ENCODE measurements at places on chromosomes 13 and 19. TPM values are rescaled to one million over a fixed set of nuclear protein-coding genes. Genes with fewer than 3 reads are reported as not detected.

TMPRSS9 gene
- 0.33 TPM for total RNA-seq

- H3K36me3 ChIP-seq = peaks cover 4% of the 10 kb centered on the region
- H3K27ac ChIP-seq = peak overlapping the region; percentile 93
- peaks cover 28% of the 10 kb centered on the region for H3K4me1 ChIP-seq
- peak overlapping the region; percentile 26 for H3K4me3 ChIP-seq
- DNase-seq = peak; percentile 56
- no peaks in the 10 kb centered on the region for H3K27me3 ChIP-seq
Measured at GRCh38 chr13:24271601-24272451, 37.6 kb upstream of the C1QTNF9 start.

- H3K36me3 ChIP-seq = peaks cover 39% of the 10 kb centered on the region
- H3K27me3 ChIP-seq = no peaks in the 10 kb centered on the region
- H3K4me3 ChIP-seq = no peak within 1 kb of the TSS
- no peak within 1 kb of the TSS for H3K27ac ChIP-seq
Measured at GRCh38 chr19:3771906-3772455, at the start of gene RAX2. RAX2 (minus strand) TSS chr19:3772228; CDS start chr19:3771742, 486 bp downstream.

GRCh38 chr13:46553886-46554858 lies 1.2 kb downstream of the LRCH1 start:
- peaks cover 19% of the 10 kb centered on the region for H3K4me1 ChIP-seq
- peak; percentile 81 for DNase-seq
- no peaks in the 10 kb centered on the region for H3K27me3 ChIP-seq
- no peaks in the 10 kb centered on the region for H3K36me3 ChIP-seq
- peak overlapping the region; percentile 91 for H3K4me3 ChIP-seq

DNA sequence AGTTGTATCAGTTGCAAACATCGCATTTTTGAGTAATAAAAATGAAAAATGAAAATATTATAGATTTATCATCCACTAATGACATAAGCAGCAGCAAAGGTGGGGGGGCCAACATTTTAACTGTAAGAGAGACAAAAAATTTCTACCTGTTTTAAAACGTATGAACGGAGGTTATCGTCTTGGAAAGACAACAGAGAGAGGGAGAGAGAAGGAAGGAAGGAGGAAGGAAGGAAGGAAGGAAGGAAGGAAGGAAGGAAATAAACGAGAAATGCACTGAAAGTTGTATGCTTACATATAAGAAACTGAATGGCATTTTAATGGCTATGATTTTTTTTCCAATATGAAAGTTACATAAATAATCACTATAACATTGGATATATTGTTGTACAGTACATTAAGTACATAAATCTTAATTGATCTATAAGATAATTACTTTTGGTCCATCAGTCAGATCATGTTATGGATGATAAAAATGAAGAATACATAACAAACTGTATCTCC lies 862.8 kb upstream of the SLITRK1 start:
- no peaks in the 10 kb centered on the region for H3K36me3 ChIP-seq
- no peaks in the 10 kb centered on the region for H3K27me3 ChIP-seq
- H3K4me3 ChIP-seq = no peak overlapping the region
- H3K27ac ChIP-seq = no peak overlapping the region

DNA sequence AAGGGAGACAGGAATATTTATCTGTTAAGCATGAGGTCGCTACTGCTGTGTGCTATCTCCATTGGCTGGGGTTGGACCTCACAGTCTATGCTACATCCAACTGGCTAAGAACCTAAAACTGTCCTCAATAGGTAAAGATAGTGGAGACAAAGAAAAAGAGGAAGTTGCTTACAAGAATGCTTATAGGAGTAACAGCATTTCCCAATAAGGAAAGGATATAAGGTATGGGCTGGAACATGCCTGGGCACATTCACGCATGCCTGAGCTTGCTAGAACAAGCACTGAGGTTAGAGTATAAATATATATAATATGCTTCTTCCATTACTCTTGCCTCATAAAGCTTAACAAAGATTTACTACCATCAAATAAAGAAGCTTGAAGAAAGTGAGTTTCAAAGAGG lies 47.9 kb upstream of the CEACAM21 start:
- no peak for DNase-seq
- peaks cover 3% of the 10 kb centered on the region for H3K27me3 ChIP-seq
- H3K27ac ChIP-seq = no peak overlapping the region
- H3K36me3 ChIP-seq = no peaks in the 10 kb centered on the region
- no peaks in the 10 kb centered on the region for H3K4me1 ChIP-seq
- H3K4me3 ChIP-seq = no peak overlapping the region

DNA sequence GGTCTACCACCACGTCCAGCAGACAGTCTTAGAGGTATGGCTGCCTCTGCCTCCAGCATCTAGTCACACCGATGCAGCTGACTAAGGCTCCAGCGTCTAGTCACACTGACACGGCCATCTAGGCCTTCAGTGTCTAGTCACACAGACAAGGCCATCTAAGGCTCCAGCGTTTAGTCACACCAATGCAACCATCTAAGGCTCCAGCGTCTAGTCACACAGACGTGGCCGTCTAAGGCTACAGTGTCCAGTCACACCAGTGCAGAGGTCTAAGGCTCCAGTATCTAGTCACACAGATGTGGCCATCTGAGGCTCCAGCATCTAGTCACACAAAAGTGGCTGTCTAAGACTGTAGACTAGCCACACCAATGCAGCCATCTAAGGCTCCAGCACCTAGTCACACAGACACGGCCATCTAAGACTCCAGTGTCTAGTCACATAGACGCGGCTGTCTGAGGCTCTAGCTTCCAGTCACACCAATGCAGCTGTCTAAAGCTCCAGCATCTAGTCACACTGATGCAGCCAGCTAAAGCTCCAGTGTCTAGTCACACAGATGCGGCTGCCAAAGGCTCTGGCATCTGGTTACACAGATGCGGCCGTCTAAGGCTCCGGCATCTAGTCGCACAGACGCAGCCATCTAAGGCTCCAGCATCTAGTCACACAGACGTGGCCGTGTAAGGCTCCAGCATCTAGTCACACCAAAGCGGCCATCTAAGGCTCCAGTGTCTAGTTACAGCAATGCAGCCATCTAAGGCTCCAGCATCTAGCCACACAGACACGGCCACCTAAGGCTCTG lies 55.1 kb downstream of the KLF2 start:
- peaks cover 75% of the 10 kb centered on the region for H3K36me3 ChIP-seq
- H3K4me1 ChIP-seq = peaks cover 17% of the 10 kb centered on the region
- no peak overlapping the region for H3K27ac ChIP-seq
- no peaks in the 10 kb centered on the region for H3K27me3 ChIP-seq
- no peak for DNase-seq

DNA sequence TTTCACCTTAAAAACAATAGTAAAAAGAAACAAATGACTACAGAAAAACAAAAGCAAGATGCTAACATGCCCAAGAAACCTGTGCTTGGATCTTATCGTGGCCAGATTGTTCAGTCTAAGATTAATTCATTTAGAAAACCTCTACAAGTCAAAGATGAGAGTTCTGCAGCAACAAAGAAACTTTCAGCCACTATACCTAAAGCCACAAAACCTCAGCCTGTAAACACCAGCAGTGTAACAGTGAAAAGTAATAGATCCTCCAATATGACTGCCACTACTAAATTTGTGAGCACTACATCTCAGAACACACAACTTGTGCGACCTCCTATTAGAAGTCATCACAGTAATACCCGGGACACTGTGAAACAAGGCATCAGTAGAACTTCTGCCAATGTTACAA lies 6.0 kb downstream of the CKAP2 start:
- no peak for DNase-seq
- no peaks in the 10 kb centered on the region for H3K27me3 ChIP-seq
- no peak overlapping the region for H3K4me3 ChIP-seq
- peaks cover 3% of the 10 kb centered on the region for H3K4me1 ChIP-seq
